ENCODE measurements at places on chromosomes 5 and 9. TPM values are rescaled to one million over a fixed set of nuclear protein-coding genes. Genes with fewer than 3 reads are reported as not detected.

- DNase-seq: no peak
Observed at GRCh38 chr9:25733336-25733982, 55.2 kb upstream of the TUSC1 start.

DNA sequence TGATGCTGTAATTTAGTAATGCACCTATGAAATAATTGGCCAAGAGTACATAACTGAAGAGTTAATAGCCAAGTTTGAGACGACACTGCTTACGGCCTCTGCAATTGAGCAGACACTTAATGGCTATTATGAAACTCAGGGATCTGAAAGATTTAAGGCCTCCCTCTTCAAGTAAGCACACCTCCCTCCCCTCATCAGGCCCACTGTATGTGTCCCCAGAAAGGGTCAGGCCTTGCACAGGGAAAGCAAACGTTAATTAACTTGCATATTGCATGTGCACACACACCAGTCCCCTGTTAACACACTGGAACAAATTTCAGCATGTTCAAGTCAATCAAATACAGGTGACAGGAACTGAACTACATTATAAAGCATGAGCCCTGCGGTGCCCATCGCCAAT lies 163.6 kb downstream of the SPOCK1 start:
- no peak for DNase-seq

DNA sequence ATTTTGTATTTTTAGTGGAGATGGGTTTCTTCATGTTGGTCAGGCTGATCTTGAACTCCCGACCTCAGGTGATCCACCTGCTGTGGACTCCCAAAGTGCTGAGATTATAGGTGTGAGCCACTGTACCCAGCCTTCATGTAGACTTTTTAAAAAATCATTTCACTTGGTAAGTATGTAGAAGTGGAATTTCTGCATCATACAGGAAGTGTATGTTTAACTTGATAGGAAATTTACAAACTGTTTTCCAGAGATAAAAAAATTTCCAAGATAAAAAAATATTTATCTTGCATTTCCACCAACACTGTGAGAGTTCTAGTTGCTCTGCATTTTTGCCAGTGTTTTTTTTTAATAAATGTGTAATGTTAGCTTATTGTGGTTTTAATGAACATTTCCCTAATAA lies 155.8 kb downstream of the ZNF608 start:
- no peak for DNase-seq

GRCh38 chr5:32522429-32523143 lies 62.8 kb upstream of the SUB1 start:
- no peak for DNase-seq

DNA sequence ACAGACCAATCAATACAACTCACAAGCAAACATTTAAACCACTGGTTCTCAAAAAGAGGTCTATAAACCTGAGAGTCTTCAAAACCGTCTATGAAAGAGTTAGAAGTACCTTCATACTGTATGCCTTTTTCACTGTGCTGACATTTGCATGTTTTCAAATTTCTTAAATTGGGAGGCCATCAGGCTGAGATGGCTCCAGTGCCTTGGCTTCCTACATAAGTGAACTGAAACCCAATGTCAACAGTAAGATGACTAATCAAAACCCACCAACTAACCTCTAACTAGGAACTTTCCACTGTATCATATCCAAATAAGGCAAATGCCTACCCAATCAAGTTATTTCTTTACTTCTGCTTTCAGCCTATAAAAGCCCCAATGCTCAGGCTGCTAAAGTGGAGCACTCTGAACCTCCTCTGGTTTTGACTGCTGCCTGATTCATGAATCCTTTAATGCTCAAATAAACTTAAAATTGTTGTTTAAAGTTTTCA lies 35.1 kb downstream of the FAM13B start:
- no peak for DNase-seq

GRCh38 chr5:154295551-154295950 lies 105.0 kb downstream of the GALNT10 start:
- no peak for DNase-seq

DNA sequence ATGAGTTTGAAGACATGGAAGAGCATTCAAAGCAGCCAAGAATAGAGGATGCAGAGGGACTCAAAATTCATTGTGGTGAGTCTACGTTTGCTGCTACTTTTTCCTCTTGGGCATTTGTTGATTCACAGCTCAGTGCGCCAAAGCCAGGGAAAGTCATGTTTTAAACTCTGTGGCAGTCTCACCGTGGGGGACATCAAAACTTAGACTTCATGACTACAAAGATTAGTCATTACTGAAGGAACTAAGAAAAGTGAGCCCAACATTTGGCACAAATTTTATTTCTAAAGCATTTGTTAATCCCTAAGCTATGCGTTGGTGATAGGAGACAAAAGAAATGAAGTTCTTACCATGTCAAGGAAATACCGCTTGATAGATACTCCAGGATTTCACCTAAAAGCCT lies 73.7 kb upstream of the MTAP start:
- no peak for DNase-seq

- no peak for DNase-seq
Observed at GRCh38 chr5:32521481-32521880, 63.9 kb upstream of the SUB1 start.

DNA sequence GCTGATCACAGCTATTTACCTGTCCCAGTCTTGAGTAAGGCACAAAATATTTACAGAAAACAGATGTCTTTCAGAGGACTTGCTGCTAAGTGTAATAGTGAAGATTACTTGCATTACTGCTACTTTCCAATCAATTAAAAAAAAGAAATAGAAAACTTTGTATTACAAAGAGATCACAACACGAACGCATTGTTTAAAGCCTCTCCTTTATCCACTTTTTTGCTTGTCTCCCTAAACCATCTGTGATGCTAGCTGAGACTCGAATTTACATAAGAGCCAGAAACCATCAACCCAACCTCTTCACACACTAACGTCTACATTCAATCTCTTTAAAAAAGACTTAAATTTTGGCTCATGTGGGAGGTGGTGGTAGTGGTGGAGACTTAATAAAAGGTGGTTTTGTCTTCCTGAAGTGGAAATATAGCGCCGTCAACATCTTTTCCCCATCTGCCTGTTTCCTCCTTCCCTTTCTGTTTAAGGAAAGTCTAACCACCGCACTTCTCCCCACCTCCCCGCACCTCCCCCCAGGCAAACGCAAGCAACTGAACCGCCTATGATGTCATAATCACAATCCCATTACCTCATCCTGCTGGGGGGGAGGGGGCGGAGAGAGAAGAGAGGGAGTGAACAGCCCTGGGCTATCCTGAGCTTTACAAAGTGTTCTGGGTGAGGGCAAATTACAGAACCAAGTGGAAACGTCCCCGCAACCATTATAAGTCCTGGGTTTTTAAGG lies 948 bp upstream of the FAM53C start:
- DNase-seq: peak; percentile 81

DNA sequence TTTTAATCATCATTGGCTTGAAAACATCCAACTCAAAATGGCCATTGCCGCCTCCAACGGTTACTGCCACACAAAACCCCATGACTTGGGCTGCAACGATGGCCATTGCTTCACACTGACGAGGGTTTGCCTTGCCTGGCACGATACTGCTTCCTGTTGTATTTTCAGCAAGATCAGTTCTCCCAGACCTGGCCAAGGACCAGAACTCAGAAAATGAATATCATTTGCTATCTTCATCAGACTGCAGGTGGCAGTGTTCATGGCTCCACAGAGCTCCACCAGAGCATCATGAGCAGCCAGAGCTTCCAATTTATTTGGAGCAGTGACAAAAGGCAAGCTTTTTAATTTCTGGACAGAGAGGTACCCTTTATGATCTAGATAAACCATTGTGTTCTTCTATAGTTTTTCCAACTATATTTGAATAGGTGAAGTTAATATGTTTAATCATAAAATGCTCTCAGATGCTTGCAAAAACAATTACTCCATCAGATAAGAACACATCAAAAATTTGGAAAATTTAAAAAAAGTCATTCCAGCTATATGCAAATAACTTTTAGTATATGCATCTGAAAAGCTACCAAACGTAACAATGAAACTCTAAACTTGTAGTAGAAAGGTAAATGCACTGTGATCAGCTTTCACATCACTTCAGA lies 10.4 kb downstream of the AMACR start:
- DNase-seq: peak; percentile 29

GRCh38 chr9:92165484-92165883 lies 50.3 kb upstream of the SPTLC1 start:
- no peak for DNase-seq

- DNase-seq: no peak
Observed at GRCh38 chr9:78351816-78352215, 54.9 kb downstream of the PSAT1 start.

DNA sequence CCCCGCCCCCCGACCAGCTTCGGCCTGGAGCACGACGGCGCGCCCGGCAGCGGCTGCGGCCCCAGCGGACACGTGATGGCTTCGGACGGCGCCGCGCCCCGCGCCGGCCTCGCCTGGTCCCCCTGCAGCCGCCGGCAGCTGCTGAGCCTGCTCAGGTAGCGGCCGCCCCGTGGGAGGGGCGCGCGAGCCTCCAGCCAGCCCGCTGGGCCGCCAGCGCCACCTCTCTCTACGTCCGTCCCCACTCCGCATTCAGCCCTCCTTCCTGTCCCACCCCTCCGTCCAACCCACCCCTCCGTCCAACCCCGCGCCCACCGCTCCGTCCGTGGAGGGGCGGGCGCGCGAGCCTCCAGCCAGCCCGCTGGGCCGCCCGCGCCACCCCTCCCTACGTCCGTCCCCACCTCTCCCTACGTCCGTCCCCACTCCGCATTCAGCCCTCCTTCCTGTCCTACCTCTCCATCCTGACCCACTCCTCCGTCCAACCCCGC lies 6.5 kb downstream of the ADAMTS13 start:
- DNase-seq: no peak

Gene SLC46A2
- not detected for total RNA-seq

Gene TMOD1
- total RNA-seq: 20.0 TPM

Gene PAEP
- total RNA-seq: not detected

Gene CCDC183
- 2.0 TPM for total RNA-seq

Gene RPL35
- 884 TPM for total RNA-seq

Gene IL7R
- total RNA-seq: 0.41 TPM
